Sciatic nerve (tissue), 2 donors: ENCODE measurements at places on chromosomes 16 and 17. TPM values are rescaled to one million over a fixed set of nuclear protein-coding genes. Genes with fewer than 3 reads are reported as not detected.

Gene ABCA9
- 118 TPM for total RNA-seq

GRCh38 chr16:57764341-57765159, 29.0 kb downstream of the KATNB1 start:
- DNase-seq, result no peak

Gene XYLT1
- total RNA-seq, result 17.3 TPM

DNA sequence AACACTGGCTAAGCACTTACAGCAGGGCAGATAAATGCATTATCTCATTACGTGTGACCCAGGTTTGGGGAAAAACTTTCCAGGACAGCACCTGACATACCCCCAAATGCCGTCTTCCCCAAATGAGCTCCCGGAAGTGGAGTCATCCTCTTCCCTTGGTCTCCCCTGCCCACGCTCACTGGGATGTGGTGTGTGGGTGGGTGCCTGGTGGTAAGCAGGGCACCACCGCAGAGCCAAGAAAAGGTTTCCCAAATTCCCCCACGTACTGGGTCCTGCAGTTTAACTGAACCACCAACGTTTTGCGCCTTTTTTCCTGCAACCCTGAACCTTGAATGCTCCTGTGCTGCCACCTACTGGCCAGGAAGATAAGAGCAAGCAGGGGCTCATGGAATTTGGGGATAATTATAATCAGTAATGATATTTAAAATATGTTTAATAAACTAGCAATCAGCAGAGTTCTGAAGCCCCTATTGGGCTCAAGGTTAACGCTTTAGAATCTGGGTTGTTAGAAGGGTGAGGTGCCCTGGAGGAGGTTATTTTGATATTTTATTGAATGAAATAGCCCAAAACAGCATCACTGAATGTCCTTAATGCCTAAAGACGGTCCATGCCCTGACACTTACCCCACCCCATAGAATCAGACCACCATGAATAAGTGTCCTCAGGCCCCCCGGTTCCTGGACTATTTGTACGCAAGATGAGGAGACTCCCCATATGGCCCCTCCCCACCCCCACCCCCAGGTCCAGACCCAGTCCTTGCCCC, 8.0 kb downstream of the SPPL2C start:
- DNase-seq, result peak; percentile 75

DNA sequence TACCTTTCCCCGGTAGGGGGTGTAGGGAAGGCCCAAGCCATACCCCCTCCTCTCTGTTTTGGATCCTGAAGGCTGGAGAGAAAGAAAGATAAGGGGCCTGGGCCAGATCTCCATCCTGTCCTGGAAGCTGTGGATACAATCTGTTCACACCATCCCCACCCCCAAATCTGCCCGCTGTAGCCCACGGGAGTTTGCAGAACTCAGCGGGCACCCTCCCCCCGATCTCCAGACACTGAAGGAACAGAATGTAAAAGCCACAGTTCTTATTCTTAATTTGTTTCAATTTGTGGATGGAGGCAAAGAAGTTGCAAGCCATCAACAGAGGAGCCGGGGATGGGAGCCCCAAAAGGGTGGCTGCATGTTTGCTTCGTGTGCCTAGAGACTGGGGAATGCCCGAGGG, 27.2 kb downstream of the GJD3 start:
- DNase-seq, result no peak

DNA sequence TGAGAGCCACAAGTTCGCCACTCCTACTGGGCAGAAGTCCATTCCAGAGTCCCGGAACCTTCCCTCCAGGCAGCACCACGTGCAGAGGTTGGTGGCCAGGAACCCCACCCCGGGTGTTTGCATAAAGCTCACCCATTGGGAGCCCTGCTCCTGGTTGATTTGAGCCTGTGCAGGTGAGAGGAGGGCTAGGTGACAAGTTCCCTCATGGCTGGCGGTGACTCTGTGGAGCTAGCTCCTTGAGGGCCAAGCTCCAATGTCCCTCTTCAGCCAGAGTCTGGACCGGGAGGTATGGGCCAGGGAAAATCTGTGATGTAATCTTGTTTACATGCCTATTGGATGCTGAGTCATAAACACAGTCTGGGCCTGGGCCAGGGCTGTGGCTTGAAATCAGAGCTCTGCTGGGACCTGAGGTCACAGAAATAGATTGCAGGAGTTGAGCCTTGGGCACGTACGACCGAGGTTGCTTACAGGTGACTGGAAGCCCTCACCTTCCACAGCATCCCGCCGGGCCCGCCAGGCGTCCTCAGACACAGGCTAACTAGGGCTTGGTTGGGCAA, 118.9 kb downstream of the AATF start:
- no peak for DNase-seq

GRCh38 chr17:66889480-66890230, 54.7 kb downstream of the CACNG5 start:
- DNase-seq, result no peak

- no peak for DNase-seq
Observed at GRCh38 chr17:63317166-63317840, 128.8 kb downstream of the CYB561 start.

DNA sequence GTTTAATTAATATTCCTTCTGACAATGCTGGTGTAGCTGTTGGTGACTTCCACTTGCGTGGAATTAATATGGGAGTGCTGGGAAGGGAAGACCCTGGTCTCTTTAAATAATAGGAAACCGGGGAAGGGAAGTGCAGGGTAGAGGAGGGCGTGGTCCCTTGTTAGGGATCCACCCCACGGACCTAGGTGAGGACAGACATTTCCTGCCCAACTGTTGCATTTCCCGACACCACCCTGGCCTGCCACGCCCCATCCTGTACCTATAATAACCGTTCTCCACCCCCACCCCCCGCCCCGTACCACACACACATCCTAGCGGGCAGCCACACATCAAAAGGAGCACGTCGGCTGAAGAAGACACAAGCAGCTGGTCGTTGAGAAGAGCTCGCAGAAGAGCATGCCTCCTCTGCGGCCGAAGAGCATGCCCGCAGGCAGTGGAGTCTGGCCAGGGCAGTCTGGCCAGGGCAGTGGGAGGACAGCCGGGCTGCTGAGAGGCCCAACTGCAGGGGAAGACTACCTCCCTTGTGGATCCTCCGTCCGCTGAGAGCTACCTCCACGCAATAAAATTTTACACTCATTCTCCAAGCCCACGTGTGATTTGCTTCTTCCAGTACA, 36.8 kb upstream of the MMD start:
- DNase-seq, result no peak

GRCh38 chr17:13594762-13595598, 6.7 kb downstream of the HS3ST3A1 start:
- DNase-seq, result peak; percentile 83

Gene GCGR
- 7.8 TPM for total RNA-seq

GRCh38 chr16:425740-426114, 278 bp downstream of the RAB11FIP3 start:
- no peak for DNase-seq
